Neural progenitor cell (in vitro differentiated cells): ENCODE measurements at places on chromosomes 13 and 19. TPM values are rescaled to one million over a fixed set of nuclear protein-coding genes. Genes with fewer than 3 reads are reported as not detected.

DNA sequence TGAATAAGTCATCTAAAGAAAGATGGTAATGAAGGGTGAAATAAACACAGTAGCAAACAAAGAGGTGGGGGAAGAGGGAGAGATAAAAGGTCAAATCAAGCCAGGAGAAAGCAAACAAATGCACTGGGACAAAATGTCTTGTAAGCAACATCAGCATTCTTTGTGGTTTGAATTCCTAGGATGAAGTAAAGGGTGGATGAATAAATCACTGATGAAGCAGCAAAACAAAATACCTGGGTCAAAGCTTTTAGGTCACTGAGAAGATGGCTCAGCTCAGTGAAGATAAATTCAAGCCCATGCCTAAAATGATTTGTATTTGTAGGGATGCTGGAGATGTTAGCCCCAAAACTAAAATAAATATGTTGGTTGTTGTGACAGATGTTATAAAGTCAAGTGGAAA is 86.5 kb upstream of the FBXL3 start:
- no peak for DNase-seq

OR7D2 gene
- 1.4 and 1.5 TPM in 2 replicates for total RNA-seq

ZNF681 gene
- 11.4 and 16.7 TPM in 2 replicates for total RNA-seq

GRCh38 chr13:66937423-66937822 is 292.7 kb downstream of the PCDH9 start:
- no peak for DNase-seq

- DNase-seq, result no peak
These were observed 2.0 kb upstream of the MEDAG start for GRCh38 chr13:30904043-30904442.

HCN2 gene
- 0.06 TPM in 1 of 2 replicates, not detected in the other for total RNA-seq

- DNase-seq, result no peak
These were observed 2.3 kb downstream of the GRK1 start for GRCh38 chr13:113669231-113669754.

GZMM gene
- not detected in 2 replicates for total RNA-seq

- no peak for DNase-seq
These were observed 19.1 kb downstream of the KLF12 start for GRCh38 chr13:74115133-74115532.

CLEC4M gene
- not detected in 2 replicates for total RNA-seq

GRCh38 chr13:27177852-27178251 is 6.2 kb upstream of the USP12 start:
- peak; percentile 23 for DNase-seq

SAE1 gene
- total RNA-seq, result 258 and 305 TPM in 2 replicates

- DNase-seq, result no peak
These were observed 68.4 kb downstream of the DIAPH3 start for GRCh38 chr13:60095300-60095699.

SLC46A3 gene
- 0.06 TPM in 1 of 2 replicates, not detected in the other for total RNA-seq

GRCh38 chr19:6087074-6087571 is 23.2 kb downstream of the RFX2 start:
- peak; percentile 86 for DNase-seq

- no peak for DNase-seq
These were observed 53.5 kb upstream of the TNFRSF19 start for GRCh38 chr13:23516702-23517101.

IFNL1 gene
- total RNA-seq, result not detected in 2 replicates

DNA sequence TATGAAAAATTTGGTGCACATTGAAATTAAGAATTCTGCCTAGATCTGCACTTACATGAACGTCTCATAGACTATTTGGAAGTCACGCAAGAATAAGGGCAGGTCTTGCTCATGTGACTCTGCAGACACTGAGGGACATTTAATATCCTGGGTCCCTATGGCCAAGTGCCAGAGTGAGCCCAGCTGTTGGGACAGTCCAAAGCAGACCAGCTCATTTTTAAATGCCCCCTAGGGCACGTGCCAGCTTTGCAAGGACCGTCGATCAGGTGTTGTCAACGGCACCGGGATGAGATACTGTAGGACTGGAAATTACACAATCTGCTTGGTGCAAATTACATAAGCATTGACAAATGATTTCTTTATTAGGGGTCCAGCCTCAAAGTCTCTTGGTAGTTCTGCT is 293.6 kb downstream of the TEX29 start:
- DNase-seq, result no peak

- no peak for DNase-seq
These were observed 527.4 kb upstream of the ATXN8OS start for GRCh38 chr13:69580255-69580654.

DNA sequence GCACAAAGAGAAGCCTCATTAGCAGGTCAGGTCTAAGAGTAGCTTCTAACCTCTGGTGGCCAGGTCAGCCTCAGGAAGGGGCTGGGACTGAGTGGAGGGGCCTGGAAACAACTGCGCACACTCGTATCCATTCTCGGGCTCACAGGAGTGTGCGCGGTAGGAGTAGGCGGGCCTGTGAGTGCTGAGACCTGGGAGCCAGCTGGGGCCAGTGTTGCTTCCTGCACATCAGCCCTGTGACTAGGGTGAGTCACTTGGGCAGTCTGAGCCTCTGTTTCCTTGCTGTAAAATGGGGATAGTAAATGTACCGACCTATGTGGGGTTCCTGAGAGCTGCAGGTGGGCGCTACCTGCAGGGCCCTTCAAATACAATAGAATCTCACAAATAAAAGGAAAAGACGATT is 26.9 kb downstream of the SIN3B start:
- DNase-seq, result no peak

DNA sequence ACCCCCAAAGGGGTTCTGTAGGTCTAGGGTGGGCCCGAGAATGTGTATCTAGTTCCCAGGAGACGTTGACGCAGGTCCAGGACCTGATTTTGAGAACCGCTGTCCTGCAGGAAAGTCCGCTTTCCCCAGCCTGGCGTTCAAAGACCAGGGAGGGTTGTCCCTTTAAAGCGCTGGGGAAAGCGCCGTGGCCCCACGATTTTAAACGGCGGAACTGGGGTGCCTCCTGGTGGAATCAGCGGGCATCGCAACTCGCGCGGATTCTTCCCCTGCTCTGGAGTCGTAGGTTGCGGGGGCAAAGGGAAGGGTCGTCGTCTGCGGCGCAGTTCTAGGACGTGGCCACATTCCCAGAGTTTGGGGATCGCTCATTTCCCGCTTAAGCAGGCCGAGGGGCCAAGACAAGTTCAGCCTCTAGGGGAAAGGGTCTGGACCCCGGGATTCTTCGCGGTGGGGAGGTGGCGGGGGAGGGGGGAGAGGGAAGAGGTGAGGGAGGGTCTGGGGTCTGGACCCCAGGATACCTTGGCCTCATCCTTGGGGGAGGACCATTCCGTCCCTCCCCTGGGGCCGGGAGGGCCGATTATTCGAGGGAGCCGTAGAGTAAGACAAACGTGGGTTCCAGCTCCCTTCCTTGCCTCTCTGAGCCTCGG is 7.7 kb downstream of the PNMA8B start:
- peak; percentile 91 for DNase-seq

DNA sequence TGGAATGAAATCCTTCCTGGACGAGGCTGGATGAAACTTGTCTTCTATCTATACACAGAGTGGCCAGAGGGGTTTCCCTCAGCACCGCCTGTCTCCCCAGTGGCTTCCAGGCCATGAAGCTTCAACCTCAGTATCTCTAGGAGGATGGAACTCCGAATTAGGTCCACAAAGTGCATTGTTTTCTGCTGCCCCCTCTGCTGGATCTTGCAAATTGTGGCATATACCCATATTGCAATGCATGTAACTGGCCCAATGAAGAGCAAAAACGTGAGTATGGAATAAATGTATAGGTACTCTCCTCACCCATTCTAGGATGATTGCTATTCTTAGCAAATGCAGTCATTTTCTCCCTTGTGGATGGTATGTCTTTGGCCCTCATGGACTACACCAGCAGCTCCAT is 14.7 kb upstream of the LILRB4 start:
- no peak for DNase-seq

KIRREL2 gene
- 2.4 and 5.5 TPM in 2 replicates for total RNA-seq

TMC4 gene
- 0.46 TPM in 1 of 2 replicates, not detected in the other for total RNA-seq

- DNase-seq, result no peak
These were observed 32.1 kb downstream of the RDH8 start for GRCh38 chr19:10045371-10045770.

GRCh38 chr13:25186187-25186586 is 14.1 kb upstream of the AMER2 start:
- DNase-seq, result no peak

GRCh38 chr13:97194479-97194878 is 27.7 kb upstream of the MBNL2 start:
- no peak for DNase-seq

DNA sequence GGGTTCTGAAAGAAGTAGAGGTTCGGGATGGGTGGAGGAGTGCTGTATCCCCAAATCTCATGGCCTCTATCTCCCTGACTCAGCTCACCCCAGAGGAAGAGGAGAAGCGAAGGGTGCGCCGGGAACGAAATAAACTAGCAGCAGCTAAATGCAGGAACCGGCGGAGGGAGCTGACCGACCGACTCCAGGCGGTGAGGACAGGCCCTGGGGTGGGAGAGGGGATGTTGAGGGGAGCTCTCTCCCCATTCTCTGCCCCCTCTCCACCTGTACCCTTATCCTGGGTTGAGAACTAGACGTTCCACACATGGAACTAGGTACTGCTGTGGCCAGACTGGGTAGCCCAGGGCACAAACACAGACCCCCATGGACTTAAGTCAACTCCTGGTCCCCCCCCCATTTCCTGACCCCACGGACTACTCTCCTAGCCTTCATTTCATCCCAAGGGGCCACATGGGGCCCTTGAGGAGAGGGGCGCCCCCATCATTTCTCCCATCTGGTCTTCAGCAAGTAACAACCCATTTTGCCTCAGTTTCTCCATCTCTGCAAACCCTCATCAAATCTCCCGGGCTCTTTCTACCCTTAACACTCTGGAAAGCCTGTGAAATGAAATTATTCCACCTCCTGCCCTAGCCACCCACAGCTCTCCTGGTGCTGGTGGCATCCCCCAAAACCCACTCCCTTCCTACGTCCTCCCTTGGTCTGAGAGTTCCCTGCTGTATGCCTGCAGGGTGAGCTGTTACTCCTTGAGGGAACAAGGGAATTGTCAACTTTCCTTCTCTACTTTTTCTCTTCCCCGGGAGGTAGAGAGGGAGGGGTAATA is 3.5 kb downstream of the FOSB start:
- DNase-seq, result no peak

DNA sequence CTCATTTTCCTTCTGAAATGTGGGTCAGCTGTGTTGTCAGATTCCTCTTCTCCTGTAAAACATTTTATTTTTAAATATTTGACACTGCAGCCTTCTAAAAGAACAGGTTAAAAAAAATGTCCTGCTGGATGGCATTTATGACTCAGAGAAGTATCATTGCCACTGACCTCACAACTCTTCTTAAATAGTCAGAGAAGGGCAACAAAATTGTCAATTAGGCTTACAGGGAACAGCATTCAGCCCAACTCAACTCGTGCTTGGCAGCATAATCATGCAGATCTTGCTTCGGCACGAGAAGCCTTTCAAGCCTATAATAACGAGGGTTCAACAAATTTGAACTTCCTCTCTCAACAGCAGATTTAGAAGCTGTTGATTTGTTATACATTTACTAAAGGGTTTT is 296.7 kb upstream of the DACH1 start:
- DNase-seq, result peak; percentile 18

BRME1 gene
- total RNA-seq, result 0.49 and 4.1 TPM in 2 replicates

GRCh38 chr13:41678848-41679247 is 221.5 kb downstream of the RGCC start:
- DNase-seq, result no peak

DNA sequence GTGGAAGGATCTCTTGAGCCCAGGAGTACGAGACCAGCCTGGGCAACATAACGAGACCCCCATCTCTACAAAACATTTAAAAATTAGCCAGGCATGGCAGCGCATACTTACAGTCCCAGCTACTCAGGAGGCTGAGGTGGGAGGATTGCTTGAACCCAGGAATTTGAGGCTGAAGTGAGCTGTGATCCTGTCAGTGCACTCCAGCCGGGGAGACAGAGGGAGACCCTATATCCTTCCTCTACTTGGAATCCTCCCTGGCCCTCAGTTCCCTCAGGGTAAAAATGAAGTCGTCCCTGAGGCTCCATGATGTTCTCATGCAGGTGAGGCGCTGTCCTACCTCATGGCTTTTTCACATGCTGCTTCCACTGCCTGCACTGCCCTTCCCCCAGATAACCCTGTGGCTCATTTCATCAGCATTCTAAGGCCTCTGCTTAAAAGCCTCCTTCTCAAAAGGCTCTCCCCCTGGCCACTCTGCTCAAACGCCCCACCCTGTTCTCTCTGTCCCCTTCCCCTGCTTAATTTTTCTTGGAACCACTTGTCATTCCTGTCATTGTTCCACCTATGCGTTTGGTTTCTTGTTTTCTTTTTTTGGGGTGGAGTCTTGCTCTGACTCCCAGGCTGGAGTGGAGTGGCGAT is 19.2 kb downstream of the DNM2 start:
- DNase-seq, result no peak

DNA sequence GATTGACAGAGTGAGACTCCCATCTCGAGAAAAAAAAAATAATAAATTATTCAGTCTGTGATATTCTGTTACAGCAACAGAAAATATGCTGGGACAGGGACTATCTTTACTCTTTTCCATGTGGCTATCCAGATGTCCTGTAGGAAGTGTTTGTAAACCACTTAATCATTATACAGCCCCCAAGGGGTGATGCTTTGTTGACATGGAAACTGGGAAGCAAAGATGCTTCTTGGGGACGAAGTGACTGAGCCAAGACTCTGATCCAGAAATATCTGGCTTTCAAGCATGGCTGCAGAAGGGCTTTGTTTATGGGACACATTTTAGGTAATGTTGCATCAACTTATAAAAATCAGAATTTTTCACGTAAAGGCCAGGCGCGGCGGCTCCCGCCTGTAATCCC is 5.4 kb downstream of the ZNF8 start:
- DNase-seq, result no peak

DNA sequence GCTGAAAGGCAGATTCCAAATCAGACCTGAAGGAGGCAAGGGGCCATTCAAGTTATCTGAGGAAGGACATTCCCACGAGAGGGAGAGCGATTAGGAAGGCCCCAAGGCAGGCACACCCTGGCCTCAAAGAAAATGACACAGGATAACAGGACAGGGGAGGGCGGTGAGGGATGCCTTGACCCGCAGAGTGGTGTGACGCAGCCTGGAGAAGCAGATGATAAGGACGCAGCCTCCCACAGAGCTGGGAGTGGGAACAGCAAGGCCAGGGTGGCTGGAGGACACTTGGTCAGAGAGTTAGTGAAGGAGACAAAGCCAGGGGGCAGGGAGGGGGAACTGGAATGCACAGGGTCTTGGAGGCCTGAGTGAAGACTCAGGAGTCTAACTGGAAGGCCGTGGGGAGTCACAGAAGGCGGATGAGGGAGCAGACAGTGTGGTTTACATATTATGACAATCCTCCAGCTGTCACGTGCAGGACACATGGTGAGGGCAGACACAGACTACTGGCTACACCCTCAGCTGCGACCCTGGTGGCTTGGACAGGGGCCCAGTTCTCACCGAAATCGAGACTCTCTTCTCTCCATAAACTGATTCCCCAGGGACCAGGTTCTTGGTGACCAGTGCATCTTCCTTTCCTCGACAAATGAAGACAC is 5.8 kb upstream of the DYRK1B start:
- no peak for DNase-seq

GRCh38 chr19:5907241-5907640 is 2.6 kb downstream of the VMAC start:
- no peak for DNase-seq
